ENCODE measurements at places on chromosomes 7 and 10. TPM values are rescaled to one million over a fixed set of nuclear protein-coding genes. Genes with fewer than 3 reads are reported as not detected.

- no peak for DNase-seq
Observed at GRCh38 chr10:91603931-91604331, 28.9 kb downstream of the PPP1R3C start.

LOXL4 gene
- total RNA-seq, result 56.5 TPM

OGDHL gene
- 0.08 TPM for total RNA-seq

DNA sequence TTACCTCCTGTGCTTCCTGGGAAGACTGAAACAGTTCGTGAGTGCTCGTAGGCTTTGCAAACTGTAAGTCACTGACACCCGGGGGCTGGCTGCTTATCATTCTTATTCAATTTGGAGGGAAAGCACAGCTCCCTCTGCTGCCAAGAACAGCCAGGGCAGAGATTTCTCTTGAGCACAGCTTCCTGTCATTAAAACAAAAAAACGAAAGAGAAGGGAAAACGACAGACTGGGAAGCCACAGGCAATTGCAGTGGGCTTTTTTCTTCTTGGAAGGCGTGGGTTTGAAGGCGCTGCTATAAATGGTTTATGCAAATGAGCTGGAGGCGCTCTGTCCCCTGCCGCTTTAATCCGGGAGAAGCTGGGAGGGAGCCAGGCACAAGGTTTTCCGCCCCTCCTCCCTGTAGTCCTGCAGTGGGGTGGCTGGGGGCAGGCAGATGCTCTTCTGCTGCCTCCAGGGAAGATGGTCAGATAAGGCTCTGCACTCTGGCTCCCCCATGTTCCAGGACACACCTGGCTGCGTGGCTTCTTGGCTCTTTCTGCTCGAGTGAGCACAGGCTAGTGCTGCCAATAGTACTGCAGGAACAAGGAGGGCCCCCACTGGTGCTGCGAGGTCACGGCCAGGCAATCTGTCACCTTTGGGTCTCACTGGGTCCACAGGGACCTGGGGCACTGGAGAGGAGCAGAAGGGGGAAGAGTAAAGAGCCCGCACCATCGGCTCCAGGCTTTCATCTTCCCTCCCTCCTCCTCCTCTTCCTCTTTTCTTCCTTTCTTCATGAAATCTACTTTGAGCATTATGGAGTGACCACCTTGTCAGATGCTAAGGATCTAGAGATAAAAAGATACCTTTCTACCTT, 49.5 kb downstream of the NEURL1 start:
- peak; percentile 49 for DNase-seq

DNA sequence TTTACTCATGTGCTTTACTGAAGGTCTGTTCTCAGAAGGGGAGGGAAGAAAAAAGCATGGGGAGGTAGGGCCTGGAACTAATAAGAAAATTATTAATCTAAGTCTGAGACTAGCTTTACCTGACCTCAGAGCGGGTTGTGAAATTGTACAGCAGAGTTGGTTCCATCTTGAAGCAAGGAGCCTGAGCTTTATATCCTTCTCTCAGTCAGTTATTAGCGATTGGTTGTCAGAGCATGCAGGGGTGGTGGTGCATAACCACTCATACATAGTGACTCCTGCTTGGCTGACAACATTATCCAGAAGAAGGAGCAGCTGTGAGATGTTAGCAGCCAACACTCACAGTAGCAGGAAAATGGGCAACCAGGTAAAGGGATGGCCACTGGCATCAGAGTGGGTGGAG, 976.3 kb upstream of the LRRTM3 start:
- DNase-seq, result no peak

- peak; percentile 74 for DNase-seq
Observed at GRCh38 chr10:35423505-35424306, 87.4 kb downstream of the CCNY start.

WDR86 gene
- not detected for total RNA-seq

GRCh38 chr10:119509909-119510451, 32.5 kb downstream of the RGS10 start:
- DNase-seq, result no peak

- DNase-seq, result peak; percentile 31
Observed at GRCh38 chr10:21496343-21497176, 28.9 kb downstream of the SKIDA1 start.

- no peak for DNase-seq
Observed at GRCh38 chr7:26367219-26367711, 75.6 kb downstream of the SNX10 start.

GRCh38 chr7:49852619-49853462, 79.4 kb downstream of the VWC2 start:
- DNase-seq, result peak; percentile 40

CALML3 gene
- total RNA-seq, result not detected

DNA sequence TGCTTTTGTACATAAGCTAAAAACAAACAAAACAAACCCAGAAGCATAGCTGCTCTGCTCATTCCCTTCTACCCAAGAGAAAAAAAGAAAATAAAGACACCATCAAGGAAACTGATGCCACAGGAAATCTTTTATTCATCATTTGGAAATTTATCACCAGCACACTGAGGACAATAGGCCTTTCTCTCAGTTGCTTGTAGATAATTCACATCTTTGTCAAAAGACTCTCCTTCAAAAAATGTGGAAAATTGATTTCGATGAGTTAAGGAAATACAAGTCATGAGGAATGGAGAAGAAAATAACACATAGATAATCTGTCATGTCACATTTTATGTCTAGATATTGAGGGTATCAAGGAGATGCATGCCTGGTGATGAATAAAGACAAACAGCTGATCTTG, 53.5 kb downstream of the ZNF37A start:
- DNase-seq, result no peak

GRCh38 chr7:100835903-100836811, 8.8 kb upstream of the EPHB4 start:
- no peak for DNase-seq

DNA sequence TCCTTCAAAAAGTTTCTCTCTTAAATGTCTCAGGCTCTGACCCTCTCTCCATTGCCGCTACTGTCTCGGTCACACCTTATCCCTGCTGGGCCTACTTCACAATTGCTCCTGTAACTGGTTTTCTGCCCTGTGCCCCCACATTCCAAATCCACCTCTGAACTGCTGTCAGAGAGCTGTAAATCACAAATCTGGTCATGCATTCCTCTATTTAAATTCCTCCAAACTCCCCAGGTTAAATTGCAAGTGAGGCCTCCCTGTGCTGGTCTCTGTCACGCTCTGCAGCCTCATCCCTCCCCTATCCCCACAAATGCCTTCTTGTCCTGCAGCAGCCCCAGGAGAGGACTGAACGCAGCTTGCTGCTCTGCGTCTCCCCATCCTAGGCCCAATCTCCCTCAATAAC, 40.4 kb upstream of the CDCA7L start:
- DNase-seq, result no peak

DNA sequence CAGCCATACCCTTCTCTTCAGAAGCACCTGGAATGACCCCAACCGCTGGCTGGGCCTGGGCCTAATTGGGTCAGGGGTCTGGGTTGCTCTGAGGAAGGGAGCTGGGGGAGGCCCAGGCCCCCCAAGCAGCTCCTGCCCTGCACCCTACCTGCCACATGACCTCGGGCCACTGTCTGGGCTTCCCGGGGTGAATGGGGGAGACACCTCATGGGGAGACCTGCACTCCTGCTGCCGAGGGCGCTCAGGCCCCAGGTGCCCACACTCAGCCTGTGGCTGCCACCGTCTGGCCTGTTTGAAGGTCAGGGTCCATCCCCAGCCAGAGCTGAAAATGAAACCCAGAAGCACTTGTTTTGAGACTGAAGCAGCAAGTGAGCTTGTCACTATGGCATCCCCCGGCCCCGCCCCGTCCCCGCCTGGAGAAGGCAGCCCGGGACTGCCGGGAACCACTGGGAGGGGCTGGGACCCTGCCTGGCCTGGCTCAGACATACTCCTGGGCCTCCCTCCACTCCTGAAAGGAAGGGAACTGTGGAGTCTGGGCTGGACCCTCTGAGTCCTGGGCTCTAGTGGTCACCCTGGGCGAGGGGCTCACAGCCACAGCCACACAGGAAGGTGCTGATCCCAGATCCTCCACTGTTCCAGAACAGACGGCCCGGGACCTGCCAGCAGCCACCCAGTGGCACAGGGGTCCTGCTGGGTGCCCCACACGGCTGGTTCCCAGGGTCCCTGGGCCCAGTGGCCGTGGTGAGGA, 7.4 kb upstream of the MICALL2 start:
- DNase-seq, result peak; percentile 20

DNA sequence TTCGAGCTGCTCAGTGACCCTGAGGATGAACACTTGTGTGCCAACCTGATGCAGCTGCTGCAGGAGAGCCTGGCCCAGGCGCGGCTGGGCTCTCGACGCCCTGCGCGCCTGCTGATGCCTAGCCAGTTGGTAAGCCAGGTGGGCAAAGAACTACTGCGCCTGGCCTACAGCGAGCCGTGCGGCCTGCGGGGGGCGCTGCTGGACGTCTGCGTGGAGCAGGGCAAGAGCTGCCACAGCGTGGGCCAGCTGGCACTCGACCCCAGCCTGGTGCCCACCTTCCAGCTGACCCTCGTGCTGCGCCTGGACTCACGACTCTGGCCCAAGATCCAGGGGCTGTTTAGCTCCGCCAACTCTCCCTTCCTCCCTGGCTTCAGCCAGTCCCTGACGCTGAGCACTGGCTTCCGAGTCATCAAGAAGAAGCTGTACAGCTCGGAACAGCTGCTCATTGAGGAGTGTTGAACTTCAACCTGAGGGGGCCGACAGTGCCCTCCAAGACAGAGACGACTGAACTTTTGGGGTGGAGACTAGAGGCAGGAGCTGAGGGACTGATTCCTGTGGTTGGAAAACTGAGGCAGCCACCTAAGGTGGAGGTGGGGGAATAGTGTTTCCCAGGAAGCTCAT, 1.1 kb downstream of the DDIT4 start:
- peak; percentile 31 for DNase-seq

SPDYE8 gene
- total RNA-seq, result not detected

DNA sequence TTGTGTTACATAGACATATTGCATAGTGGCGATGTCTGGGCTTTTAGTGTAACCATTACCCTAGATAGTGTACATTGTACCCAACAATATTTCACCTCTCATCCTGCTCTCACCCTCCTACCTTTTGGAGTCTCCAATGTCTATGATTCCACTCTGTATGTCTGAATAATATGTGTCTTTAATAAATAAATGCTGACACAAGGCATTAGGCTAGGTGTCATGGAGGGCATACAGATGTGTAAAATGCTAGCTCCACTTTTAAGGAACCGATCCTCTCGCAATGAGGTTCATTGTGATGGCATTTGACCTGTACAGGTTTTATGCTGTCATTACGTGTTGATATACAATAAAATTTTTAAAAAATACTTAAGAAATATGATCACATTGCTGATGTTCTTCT, 74.3 kb downstream of the NEBL start:
- no peak for DNase-seq

DNA sequence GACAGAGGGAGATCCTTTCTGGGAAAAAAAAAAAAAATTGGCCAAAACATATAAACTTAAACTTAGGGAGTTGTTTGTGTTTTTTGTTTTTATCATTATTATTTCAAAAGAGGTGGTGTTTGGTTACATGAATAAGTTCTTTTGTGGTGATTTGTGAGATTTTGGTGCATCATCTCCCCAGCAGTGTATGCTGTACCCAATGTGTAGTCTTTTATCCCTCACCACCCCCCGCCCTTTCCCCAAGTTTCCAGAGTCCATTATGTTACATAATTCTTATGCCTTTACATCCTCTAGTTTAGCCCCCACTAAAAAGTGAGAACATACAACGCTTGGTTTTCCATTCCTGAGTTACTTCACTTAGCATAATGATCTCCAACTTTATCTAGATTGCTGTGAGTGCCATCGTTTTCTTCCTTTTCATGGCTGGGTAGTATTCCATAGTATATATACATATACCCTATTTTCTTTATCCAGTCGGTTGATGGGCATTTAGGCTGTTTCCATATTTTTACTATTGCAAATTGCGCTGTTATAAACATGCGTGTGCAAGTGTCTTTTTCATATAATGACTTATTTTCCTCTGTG, 148.1 kb upstream of the ZNF92 start:
- DNase-seq, result no peak

LRMDA gene
- not detected for total RNA-seq
